ENCODE measurements at places on chromosomes 13 and 19. TPM values are rescaled to one million over a fixed set of nuclear protein-coding genes. Genes with fewer than 3 reads are reported as not detected.

TMPRSS9 gene
- total RNA-seq, result not detected

DACT3 gene
- 2.2 TPM for total RNA-seq

C19orf67 gene
- total RNA-seq, result not detected

SIGLEC10 gene
- total RNA-seq, result not detected

ZNF506 gene
- 16.3 TPM for total RNA-seq

ADM5 gene
- 0.59 TPM for total RNA-seq

NFIX gene
- total RNA-seq, result 29.7 TPM

ZNF578 gene
- total RNA-seq, result 9.5 TPM

B9D2 gene
- total RNA-seq, result 2.6 TPM

CCDC106 gene
- total RNA-seq, result 8.2 TPM

CCDC194 gene
- not detected for total RNA-seq

MYH14 gene
- total RNA-seq, result not detected

PHF11 gene
- total RNA-seq, result 14.9 TPM

ZNF99 gene
- not detected for total RNA-seq

GAPDHS gene
- not detected for total RNA-seq

GRIK5 gene
- total RNA-seq, result under 0.01 TPM

SLC25A15 gene
- total RNA-seq, result 24.3 TPM

HCST gene
- total RNA-seq, result 1.2 TPM

ICAM5 gene
- total RNA-seq, result 20.3 TPM

CNMD gene
- not detected for total RNA-seq

GADD45GIP1 gene
- 12.6 TPM for total RNA-seq

ADGRE1 gene
- not detected for total RNA-seq

ZIM2 gene
- not detected for total RNA-seq

LIPE gene
- total RNA-seq, result 1.5 TPM

Data from smooth muscle cell of the umbilical artery (primary cell).